Activated T-cell treated with anti-CD3 and anti-CD28 coated beads for 4 hours (primary cell): ENCODE measurements at places on chromosomes 5 and 9.

DNA sequence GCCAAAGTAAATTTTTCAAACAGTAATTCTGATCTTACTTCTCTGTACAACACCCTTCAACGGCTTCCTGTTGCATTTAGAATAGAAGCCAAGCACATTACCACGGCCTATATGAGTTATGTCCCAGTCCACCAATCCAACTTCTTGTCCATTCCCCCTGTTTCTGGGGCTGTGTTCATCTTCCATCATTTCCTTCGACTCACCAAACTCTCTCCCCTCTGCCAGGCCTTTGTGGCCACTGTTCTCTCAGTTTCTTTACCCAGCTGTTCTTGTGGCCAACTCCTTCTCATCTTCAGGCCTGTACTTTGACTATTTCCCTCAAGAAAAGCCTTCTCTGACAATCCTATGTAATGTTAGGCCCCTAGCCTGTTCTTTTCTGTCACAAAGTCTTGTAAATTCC, 259.4 kb upstream of the EFNA5 start:
- no peak for DNase-seq

- no peak for DNase-seq
Observed at GRCh38 chr5:100574716-100575115, 39.5 kb downstream of the FAM174A start.

GRCh38 chr5:54803471-54804011, 181.9 kb downstream of the ESM1 start:
- no peak for DNase-seq

- DNase-seq = no peak
Observed at GRCh38 chr5:1316588-1317340, 21.9 kb upstream of the TERT start.

DNA sequence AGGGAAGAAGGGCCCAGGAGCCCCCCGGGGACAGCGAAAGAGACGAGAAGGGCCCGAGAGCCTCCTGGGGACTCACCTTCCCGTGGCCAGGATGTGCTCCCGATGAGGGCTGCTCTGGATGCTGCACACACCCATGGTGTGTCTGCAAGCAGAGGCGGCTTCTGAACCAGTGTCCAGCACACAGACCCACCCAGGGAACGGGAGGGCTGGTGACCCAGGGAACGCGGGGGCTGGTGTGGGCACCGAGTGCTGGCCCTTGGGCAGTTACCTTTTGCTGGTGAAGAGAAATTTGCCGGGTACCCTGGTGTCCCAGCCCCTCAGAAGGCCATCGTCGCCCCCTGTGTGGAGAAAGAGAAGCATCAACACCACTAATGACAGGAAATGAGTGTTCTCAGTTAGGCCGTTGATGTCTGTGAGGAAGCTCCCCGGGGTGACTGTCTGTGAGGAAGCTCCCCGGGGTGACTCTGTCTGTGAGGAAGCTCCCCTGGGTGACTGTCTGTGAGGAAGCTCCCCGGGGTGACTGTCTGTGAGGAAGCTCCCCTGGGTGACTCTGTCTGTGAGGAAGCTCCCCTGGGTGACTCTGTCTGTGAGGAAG, 13.2 kb downstream of the MRPL41 start:
- no peak for DNase-seq

GRCh38 chr9:5764130-5764868, 68.6 kb downstream of the ERMP1 start:
- DNase-seq = no peak

GRCh38 chr5:151357792-151358191, 10.4 kb upstream of the SLC36A2 start:
- DNase-seq = no peak

DNA sequence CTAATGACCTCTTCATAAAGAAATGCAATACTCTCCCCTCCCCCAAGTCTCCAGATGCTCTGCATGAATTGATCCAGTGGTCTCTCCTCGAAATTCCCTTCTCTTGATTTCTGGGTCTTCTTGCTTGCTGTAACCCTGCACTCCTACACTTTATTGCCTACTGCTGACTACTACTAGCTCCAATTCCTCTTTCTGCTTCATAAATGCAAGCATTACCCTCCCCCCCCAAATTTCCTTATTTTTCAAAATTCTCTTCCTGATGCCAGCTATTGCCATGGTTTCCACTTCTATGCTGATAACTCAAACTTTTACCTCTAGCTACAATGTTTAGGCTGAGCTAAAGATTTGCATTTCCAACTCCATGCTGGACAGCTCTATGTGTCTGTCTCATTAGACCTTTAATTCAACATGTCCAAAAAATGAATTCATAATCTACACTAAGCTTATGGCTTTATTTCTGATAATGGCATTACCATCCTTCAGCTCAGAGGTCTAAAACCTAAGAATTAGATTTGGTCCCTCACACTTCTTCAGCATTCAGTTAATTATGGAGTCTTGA, 1.4 kb downstream of the ZBTB26 start:
- no peak for DNase-seq

GRCh38 chr9:14423815-14424261, 109.9 kb upstream of the NFIB start:
- no peak for DNase-seq

DNA sequence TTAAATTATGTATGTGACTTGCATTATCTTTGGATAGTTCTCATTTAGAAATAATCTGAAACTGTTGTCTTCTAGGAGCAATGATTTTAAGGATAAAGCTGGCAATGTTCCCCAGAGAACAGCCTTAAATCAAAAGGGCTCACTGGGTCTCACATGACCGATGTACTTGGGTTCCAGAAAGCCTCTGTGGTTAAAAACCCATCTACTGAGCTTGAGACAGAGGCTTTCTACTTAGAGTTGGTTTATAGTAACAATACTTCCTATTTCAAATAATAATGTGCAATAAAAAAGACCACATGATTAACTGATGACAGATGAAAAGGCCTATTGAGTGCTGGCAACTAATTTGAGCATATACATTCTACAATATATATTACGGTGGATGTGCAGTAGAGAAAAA, 1143.5 kb downstream of the PTPRD start:
- DNase-seq = no peak

DNA sequence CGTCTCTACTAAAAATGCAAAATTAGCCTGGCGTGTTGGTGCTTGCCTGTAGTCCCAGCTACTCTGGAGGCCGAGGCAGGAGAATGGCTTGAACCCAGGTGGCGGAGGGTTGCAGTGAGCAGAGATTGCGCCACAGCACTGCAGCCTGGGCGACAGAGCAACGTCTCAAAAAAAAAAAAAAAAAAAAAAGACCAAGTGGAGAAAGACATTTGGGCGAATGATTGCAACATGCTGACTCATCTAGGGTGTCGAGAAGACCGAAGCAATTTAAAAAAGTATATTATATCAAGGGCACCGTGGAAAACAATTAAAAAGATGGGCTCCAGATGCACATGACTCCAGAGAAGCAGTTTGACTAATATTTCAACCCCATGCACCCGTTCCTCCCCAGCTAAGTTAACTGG, 9.2 kb downstream of the KLF4 start:
- DNase-seq = no peak

- no peak for DNase-seq
Observed at GRCh38 chr9:137150617-137151457, 11.9 kb downstream of the GRIN1 start.

GRCh38 chr9:27457445-27457844, 66.6 kb upstream of the IFNK start:
- no peak for DNase-seq

- no peak for DNase-seq
Observed at GRCh38 chr9:122126331-122127261, 33.0 kb downstream of the NDUFA8 start.

- DNase-seq = no peak
Observed at GRCh38 chr9:131273856-131274673, 2.2 kb downstream of the FAM78A start.

DNA sequence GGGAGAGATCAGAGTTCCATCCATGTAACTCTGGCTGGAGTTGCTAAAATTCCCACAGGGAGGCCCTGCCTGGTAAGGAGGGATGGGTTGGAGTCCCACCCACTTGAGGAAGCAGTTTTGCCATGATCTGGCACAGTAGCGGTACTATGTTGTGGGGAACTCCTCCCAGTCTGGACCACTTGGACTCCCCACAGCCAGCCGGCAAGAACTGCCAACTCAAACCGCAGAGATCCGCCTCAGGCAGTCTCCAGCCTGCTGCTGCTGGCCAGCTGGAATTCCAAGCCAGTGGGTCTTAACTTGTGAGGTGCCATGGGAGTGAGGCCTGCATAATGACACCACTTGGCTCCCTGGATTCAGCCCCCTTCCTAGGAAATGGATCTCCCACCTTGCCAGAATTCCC, 151.9 kb downstream of the NDUFS4 start:
- no peak for DNase-seq

DNA sequence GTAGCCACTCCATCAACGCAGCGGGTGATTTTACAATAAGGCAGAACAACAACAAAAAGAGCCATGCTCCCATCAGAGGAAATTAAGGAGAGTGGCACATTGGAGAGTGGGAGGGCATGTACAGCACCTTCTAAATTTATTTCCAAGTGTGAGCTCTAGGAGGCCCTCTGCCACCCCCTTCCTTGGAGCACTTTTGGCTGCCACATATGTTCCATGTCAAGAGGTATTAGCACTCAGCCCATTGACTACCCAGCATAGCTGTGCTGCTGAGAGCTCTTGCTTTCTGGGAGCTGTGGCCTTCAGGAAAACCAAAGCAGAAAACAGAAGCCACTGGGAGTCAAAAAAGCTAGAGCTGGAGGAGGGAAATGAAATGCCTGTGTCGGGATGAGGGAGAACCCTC, 200.2 kb upstream of the PANK3 start:
- no peak for DNase-seq

DNA sequence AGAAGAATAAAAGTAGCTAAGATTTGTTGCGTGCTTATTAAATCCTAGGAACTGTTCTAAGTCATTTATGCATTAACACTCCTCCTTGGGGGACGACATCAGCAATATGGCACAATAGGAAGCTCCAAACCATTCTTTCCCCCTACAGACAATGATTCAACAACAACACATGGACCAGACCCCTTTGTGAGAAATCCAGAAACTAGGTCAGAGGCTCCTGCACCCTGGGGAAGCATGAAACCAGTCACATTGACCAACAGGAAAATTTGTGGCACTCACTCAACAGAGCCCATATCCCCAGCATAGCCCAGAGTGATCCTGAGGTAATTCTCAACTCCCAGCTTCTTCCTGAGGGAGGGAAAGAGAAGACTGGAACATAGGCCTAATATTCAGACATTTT, 294.4 kb downstream of the HINT1 start:
- no peak for DNase-seq

GRCh38 chr5:140671472-140672125, 1.8 kb downstream of the DND1 start:
- DNase-seq = no peak

GRCh38 chr5:1639757-1640156, 116.0 kb upstream of the LPCAT1 start:
- no peak for DNase-seq

DNA sequence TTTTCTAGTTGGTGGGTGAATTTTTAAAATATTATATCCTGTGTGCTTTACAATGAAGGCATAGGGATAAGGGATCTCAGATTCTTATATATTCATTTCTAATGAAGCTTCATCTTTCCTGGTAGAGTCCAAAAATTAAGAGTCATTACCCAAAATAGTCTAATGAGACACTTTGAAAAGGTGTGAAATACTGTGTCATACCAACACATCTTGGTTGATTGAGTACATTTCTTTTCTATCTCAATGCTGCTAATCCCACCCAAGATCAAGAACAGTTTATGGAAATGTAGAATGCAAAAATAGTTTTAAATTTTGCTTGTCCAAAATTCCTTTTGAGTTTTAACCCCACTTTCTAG, 7.4 kb downstream of the EBF1 start:
- DNase-seq = no peak

GRCh38 chr9:135307300-135307699, 172.3 kb upstream of the PPP1R26 start:
- DNase-seq = no peak

DNA sequence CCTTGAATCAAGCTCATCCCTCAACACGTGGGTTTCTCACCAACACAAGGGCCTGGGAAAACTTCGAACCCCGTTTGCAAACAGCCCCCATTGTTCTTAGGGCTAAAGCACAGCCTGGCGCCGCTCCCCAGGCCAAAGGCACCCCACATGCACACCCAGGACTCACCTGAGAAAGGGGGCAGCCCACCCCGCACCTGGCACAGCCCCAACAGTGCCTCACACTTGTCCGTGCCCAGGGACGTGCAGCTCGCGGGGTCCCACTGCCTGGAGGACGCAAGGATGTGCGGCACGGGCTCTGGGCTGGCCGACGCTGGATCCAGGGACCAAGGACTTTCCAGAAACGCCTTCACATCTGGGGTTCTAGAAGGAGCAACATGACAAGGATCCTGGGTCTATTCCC, 2.8 kb downstream of the SOHLH1 start:
- no peak for DNase-seq

GRCh38 chr9:14165376-14166035, 148.4 kb downstream of the NFIB start:
- DNase-seq = no peak

DNA sequence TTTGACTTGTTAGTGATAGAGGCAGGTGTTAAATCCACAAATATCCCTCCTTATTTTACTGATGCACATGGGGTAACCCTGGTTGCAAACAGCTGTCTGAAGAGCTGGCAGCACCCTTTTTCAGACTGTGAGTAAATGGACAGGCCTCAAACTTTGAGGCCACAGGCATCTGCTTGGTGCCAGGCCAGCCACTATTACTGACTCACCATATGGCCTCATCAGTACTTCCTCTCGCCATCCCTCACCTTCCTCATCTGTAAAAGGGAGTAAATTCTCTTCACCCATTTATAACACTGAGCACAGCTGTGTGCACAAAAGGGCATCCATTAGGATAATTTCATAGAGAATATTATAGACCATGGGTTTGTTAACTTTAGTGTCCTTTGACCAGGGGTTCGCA, 11.9 kb upstream of the TNIP1 start:
- DNase-seq = no peak

- no peak for DNase-seq
Observed at GRCh38 chr9:93620041-93620506, 43.7 kb downstream of the PHF2 start.

DNA sequence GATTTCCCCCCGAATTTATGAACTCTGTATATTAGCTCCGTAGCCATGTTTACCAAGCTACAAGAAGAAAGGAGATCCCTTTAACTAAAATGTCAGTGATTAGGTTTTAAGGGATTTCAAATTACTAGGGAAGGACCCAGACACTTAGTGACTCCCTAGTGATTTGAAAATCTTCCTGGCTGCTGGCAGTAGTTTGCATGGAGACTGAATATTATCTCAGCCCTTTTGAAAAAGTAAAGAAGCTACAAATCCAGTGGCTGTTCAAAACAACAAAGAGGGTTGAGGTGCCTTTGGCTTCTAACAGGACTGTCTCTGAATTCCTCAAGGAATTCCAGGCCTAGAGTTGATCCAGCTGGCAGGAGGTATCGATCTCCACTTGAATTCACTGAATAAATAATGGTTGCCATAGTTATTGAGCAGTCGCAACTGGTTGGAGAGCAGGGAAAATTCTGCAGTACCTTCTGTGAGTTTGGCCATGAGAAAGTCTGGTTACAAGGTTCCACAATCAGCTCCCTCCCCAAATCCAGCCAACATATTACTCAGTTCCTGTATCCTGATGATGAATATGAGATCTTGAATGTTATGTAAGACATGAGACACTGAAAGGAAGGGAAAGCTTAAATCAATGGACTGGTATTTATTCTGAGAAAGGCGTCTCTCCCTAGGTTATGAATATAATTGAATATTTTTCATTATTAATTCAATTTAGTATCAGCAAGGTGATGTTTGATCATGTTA, 37.7 kb downstream of the NR4A3 start:
- no peak for DNase-seq
